ENCODE measurements at places on chromosomes 2 and 18.

GRCh38 chr2:219249203-219249980 lies 3.7 kb upstream of the TUBA4B start:
- peak; percentile 65 for DNase-seq

DNA sequence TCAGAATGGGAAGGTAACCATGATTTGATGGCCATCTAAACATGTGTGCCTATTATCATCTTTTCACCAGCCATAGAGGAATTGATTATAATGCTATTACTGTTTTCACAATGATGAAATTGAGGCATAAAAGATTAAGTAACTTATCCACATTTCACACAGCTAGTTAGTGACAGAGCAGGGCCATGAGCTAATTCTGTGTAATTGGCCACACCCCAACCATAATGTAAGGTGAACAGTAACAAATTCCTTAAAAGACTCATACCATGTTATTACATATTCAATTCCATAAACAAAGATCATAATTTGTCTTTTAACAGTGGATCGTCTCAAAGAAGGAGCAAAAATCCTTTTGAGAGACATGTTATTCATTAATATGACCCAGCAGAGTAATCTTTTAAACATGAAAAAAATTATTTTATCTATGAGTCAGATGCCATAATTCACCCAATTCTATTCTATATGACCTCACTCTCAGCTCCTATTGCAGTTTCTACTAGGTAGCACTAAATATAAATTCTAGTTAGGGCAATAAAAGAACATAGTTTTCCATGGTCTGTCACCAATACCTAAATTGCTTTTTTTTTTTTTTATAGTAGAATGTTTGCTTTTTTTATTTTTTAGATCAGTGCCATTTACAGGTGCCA lies 475.8 kb upstream of the SLC39A10 start:
- DNase-seq = no peak

DNA sequence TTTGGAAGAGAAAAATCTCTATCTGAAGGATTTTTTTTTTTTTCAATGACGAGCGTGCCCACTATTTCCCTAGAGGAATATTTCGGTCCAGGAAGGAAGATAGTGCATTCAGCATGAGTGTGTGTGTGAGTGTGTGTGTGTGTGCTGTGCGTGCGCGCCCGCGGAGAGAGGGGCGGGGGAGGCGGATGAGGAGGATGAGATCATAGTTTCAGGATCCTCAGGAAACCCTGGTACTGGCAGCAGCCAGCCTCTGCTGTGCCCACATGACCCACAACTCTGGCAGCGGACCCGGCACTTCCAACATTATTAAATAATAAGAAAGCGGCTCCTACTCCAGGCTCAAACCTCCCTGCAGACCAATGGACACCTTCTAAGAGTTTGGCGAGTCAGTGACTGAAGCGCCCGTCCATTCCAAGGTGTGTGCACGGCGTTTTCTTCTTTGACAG lies 217.0 kb upstream of the DTNA start:
- peak; percentile 83 for DNase-seq

DNA sequence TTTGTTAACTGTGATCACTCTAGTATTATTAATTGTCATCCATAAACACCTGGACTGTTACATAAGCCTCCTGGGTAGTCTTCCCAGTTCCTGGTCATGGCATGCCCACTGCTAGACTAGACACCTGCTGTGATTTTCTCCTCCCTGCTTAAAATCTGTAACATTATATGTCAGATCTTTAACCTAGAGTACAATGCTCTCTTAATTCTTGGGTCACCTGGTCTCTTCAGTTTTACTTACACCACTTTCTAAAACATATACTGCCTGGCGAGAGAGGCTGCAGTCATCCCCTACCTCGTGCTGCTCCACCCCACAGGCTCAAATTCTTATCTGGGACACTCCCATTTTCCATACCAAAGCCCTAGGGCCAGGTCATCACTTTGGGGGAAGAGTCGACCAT lies 161.3 kb downstream of the CDH2 start:
- no peak for DNase-seq

DNA sequence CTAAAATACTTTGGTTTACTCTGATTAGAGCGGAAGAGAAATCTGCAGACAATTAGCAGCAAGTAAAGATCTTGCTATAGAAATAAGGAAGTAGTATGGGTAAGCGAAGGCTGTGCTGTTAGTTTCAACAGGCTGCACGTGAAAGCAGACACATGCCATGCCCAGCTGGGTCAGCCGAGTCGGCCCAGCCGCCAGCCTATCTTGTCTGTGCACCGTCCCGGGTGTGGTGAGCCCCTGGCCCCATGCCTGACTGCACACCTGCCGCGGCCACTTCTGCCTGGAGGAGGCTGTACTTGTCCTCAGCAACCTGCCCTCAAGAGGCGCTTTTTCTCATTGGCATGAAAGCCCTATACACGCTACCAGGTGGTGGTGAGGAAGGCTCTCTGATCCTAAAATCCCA lies 185.5 kb downstream of the SEPTIN10 start:
- peak; percentile 43 for DNase-seq

Measured in dorsolateral prefrontal cortex (tissue), 122 donors.